ENCODE measurements at places on chromosomes 4 and X.
A peak's percentile ranks its signal among the peaks of the same experiment; 100 is the strongest.

GRCh38 chrX:133249266-133250058 is 31.3 kb upstream of the TFDP3 start:
- no peak for DNase-seq

- no peak for DNase-seq
Measured at GRCh38 chrX:108257556-108257955, 166.0 kb downstream of the ATG4A start.

DNA sequence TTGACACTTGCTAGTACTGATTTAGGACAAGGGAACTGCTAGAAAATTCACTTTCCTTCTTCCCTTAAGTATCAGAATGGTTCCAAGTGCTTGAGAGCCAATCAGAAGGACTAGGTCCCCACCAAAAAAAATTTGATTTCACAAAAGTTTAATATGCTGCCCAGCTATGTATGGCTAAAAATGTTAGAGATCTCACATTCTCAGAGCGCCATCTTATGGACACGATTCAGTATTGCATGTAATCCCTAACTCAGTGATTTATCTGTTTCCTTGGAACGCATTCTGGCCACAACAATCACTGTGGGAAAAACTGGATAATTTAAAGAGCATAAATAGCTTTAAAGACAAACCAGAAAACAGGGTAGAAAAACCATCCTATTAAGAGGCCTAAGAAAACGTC is 255.1 kb upstream of the GPC4 start:
- peak; percentile 54 for DNase-seq

DNA sequence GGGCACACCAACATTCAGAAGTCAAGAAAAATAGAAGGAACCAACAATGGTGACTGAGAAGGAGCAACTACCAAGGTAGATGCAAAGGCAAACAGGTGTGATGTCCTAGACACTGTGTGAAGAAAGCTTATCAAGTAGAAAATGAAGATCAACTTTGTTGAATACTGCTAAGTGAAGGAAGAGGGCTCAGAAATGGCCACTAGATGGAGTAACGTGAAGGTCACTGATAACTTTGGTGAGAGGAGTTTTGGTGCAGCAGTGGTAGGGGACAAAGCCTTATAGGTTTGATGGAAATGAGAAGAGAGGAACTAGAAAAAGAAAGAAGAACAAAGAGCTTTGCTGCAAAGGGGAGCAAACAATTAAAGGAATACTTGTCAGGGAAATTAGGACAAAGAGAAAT is 23.5 kb downstream of the OTC start:
- DNase-seq, result peak; percentile 11

DNA sequence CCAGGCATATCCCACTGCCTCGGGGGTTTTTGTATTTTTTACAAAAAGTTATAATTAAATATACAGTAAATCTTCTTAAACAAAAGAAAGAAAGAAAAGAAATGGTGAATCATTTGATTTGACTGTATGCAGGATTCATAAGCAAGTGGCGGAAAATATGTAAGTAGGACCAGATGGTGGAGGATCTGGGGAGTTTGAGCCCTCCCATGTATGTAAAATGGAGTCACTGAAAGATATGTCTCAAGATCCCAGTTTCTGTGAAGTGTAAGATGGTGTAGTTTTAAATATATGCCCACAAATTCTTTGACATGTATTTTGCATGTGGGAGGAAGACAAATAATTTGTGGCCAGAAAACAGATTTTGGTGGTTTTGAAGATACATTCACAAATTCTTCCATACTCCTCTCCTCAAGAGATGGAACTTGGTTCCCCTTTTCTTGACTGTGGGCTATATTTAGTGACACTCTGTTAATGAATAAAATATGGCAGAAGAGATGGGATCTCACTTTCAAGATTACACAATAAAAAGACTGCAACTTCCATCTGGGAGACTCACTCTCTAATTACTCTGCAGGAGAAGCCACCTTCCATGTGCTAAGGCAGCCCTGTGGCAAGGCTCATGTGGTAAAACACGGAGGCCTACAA is 133.6 kb upstream of the S100G start:
- no peak for DNase-seq

- no peak for DNase-seq
Measured at GRCh38 chrX:95058815-95059214, 1384.8 kb downstream of the FAM133A start.

GRCh38 chr4:112073181-112073580 is 72.1 kb upstream of the FAM241A start:
- no peak for DNase-seq

- no peak for DNase-seq
Measured at GRCh38 chr4:54187148-54187547, 41.9 kb upstream of the PDGFRA start.

DNA sequence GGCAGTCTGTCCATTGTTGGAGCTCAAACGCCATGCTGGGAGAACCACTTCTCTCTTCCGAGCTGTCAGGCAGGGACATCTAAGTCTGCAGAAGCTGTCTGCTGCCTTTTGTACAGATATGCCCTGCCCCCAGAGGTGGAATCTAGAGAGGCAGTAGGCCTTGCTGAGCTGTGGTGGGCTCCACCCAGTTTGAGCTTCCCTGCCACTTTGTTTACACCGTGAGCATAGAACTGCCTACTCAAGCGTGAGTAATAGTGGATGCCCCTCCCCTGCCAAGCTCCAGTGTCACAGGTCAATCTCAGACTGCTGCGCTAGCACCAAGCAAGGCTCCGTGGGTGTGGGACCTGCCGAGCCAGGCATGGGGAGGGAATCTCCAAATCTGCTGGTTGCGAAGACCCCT is 145.7 kb downstream of the VSIG4 start:
- no peak for DNase-seq

DNA sequence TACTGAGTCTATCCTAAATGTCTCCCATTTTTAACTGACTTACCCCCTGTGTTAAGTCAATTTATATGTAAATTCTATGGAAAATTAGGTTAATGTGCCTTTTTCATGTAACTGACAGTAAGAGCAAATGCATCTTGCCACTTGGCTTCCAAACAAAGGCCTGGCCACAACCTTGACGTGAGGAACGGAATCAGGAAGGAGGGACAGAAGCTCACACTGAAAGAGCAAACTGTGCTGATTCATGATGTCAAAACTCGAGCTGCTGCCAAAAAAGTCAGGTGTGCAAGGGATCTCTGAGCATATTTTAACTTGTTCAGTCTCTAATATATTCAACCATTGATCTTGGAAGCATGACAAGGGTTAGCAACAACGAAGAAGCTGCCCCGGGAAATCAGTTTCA is 35.8 kb downstream of the GPM6A start:
- peak; percentile 81 for DNase-seq

GRCh38 chrX:151458824-151459223 is 61.8 kb downstream of the VMA21 start:
- DNase-seq, result no peak

GRCh38 chr4:74934016-74934831 is 1.3 kb downstream of the PARM1 start:
- DNase-seq, result no peak

- DNase-seq, result no peak
Measured at GRCh38 chr4:177964693-177965168, 522.5 kb upstream of the AGA start.

DNA sequence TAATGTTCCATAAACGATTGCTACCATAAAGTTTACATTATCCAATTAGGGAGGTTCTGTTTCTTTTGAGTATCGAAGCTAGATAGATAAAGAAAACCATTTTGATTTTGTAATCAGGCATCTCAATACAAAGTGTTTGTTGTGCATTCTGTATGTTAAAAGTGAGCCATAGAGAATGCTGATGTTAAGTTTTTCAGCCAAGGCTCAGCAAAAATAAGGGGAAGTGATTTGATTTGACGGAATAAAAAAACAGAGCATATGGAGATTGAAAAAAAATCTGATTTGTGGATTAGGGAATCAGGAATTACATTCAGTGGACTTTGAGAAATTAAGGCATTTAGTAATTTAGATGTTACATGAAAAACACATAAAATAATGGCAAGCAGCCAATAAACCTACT is 314.8 kb downstream of the PPP3CA start:
- DNase-seq, result no peak

DNA sequence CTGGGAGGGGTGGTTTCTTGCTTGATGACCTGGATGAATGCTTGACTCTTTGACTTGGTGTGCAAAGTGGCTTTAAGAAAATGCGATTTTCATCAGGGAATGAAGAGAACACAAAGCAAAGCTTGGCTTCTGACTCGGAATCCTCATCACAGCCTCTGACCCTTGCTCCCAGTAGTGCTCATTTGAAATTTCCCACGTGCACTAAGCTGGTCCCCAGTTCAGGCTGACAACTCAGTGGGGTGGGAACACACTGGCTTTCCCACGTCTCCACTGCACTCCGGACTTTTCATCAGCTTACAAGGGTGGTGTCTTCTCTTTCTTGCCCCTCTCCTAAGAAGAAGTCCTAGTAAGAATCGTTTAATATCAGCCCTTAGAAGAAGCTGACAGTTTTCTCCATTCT is 53.3 kb downstream of the HCCS start:
- no peak for DNase-seq

- DNase-seq, result no peak
Measured at GRCh38 chrX:83860846-83861245, at the start of gene CYLC1. Gene CYLC1 (plus strand): TSS chrX:83861146. CDS start chrX:83861183, 37 bp downstream.

- no peak for DNase-seq
Measured at GRCh38 chr4:180794333-180794732, 1448.9 kb upstream of the TENM3 start.

- no peak for DNase-seq
Measured at GRCh38 chr4:22385611-22386011, 130.3 kb downstream of the ADGRA3 start.

GRCh38 chrX:70262952-70263567 is 3.1 kb upstream of the P2RY4 start:
- DNase-seq, result no peak

DNA sequence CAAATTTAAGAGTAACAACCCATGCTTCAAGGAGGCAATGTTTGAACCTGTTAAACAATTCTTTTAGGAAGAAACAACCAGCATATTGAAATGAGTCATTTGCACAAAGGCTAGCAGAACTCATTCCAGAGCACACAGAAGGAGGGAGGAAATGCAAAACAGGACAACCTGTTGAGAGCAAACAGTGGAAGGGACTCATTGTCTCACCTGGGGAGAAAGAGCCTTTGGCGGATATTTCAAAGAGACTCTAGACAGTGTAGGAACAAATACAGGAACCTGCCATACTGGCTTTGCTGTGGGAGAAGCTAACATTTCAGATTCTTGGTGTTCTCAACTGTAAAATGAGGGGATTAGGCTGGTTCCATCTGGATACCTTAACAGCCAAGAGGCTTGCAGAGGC is 14.8 kb upstream of the RASGEF1B start:
- no peak for DNase-seq

DNA sequence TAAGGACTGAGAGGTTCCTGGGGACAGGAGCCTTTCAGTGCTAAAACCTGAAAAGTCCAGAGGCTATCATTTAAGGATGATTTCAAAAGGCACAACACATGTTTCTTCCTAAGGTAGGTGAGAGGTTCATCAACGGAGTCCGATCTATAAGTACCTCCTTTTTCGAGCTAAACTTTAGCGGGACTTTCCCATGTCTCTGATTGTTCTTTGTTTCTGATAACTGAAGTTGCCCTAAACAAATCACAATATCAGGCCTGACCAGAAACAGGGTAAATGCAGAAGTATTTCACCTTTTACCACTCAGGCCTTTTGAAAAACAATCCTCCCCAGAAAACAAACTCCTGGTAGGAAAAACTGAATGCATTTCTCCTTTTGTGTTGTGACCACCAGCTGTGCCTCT is 17.6 kb downstream of the PIR start:
- DNase-seq, result no peak

- DNase-seq, result no peak
Measured at GRCh38 chr4:145414226-145414625, 67.4 kb upstream of the SMAD1 start.

GRCh38 chr4:104896660-104897645 is 249.7 kb upstream of the TET2 start:
- peak; percentile 48 for DNase-seq

- DNase-seq, result no peak
Measured at GRCh38 chrX:103878466-103879122, 46.5 kb upstream of the RAB9B start.

- no peak for DNase-seq
Measured at GRCh38 chrX:130025256-130025655, 42.8 kb downstream of the BCORL1 start.

DNA sequence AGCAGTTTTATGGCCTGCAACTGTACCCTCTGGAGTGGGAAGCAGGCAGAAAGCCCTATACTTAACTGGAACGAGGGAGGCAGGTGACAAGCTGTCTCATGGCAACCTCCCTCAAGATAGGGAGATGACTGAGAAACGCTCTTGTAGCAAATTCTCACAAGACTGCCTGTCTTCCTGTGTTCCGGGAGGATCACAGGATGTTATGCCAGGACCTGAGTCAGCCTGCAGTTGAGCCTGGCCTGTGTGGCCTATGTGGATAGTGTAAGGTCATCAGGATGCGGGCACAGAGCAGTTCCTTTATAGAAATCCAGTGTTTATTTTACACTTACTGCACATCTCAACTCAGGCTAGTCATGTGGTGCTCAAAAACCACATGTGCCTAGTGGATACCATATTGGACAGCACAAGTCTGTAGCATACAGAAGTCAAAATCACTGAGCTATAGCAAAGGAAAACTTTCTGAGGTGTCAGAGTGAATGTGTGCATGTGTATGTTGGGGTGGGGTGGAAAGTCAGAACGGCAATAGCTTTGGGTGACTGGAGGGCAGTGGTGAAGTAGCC is 25.2 kb downstream of the TAF7L start:
- DNase-seq, result no peak

DNA sequence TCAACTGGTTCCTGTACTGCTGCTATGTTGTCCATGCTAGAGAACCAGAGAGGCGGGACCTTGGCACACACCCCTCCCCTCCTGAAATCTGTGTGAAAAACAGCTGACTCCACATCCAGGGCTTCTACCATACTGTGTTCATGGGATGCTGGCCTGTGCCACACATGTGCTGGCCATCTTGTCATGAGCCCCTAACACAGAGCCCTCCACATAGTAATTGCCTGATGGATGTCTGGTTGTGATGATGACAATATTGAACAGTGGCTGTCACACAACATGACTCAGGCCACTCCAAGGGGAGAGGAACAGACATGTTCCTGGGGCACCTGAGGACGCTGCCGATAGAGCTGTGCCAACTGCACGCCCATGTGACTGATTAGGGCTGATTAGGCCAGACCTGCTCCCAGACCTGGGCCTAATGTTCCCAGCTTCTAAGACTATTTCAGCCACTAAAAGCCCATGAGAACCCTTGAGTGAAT is 13.1 kb downstream of the SLC25A5 start:
- DNase-seq, result no peak

GRCh38 chr4:10007436-10007740 is 13.9 kb downstream of the SLC2A9 start:
- DNase-seq, result no peak

- DNase-seq, result no peak
Measured at GRCh38 chr4:10160281-10160856, 43.8 kb upstream of the WDR1 start.

DNA sequence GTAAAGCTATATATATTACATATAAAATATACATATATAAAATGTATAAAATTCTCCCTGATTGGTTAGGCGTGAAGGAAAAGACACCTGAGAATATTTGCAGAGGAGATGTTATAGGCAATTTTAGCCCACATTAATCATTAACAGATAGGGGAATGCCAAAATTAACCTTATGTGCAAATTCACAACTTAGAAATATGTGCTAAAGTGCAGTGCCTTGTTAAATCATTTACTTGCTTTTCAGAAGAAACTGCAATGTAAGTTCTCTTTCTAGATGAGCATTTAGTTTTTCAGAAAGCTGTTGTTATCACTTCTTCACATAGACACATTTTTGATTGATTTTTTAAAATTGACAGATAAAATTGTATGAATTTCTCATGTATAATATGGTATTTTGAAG is 5.6 kb downstream of the TASL start:
- DNase-seq, result no peak
